ENCODE measurements at places on chromosomes 3 and 15.
A peak's percentile ranks its signal among the peaks of the same experiment; 100 is the strongest.

- peak; percentile 44 for DNase-seq
These were observed 171.1 kb downstream of the KCNAB1 start for GRCh38 chr3:156291272-156292123.

DNA sequence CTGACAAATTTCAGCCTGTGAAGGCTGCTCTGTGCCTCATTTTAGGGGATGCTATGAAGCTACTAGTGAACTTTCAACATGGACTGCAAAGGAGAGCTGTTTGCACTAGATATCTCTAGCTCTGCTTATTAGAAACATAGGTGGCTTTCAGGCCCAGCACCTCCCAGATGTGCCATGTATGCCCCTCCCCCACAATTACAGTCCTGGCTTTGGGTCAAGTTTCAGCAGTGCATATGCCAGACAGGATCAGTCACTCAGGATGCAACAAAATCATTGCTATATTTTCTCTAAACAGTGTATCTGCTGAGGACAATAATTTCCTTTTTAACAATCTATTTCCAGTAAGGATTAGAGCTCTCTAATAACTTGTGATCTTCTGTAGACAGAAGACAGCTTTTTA is 178.8 kb upstream of the STAC start:
- DNase-seq, result no peak

- DNase-seq, result no peak
These were observed 125.9 kb downstream of the LEKR1 start for GRCh38 chr3:156952011-156952410.

- no peak for DNase-seq
These were observed 52.4 kb upstream of the SELENOK start for GRCh38 chr3:53944028-53944427.

- no peak for DNase-seq
These were observed 30.8 kb downstream of the MDFIC2 start for GRCh38 chr3:70281663-70282062.

GRCh38 chr3:4409415-4409814 is 57.7 kb downstream of the SUMF1 start:
- DNase-seq, result peak; percentile 17
